ENCODE measurements at places on chromosomes 12 and 14. TPM values are rescaled to one million over a fixed set of nuclear protein-coding genes. Genes with fewer than 3 reads are reported as not detected.

Gene KLHDC1
- polyA plus RNA-seq, result 1.6 TPM

Gene TCL1B
- polyA plus RNA-seq, result not detected

Gene SOX5
- not detected for polyA plus RNA-seq

Gene CIPC
- polyA plus RNA-seq, result 4.4 TPM

Gene MIP
- not detected for polyA plus RNA-seq

Gene KRT73
- not detected for polyA plus RNA-seq

Gene FOXG1
- polyA plus RNA-seq, result not detected

Gene TRHDE
- not detected for polyA plus RNA-seq

Gene CTSG
- 0.16 TPM for polyA plus RNA-seq

Gene ACOT4
- polyA plus RNA-seq, result not detected

Gene CPNE6
- not detected for polyA plus RNA-seq

Gene CFAP73
- not detected for polyA plus RNA-seq

Gene MIS18BP1
- polyA plus RNA-seq, result 39.2 TPM

Gene TSHR
- polyA plus RNA-seq, result not detected

Gene LEMD3
- polyA plus RNA-seq, result 4.6 TPM

Gene PLEKHD1
- 0.05 TPM for polyA plus RNA-seq

Gene HCAR1
- not detected for polyA plus RNA-seq

Measured in CD14-positive monocyte (primary cell).